Aorta (tissue), 5 donors: ENCODE measurements at places on chromosomes 13 and 19.

- H3K4me3 ChIP-seq = no peak overlapping the region
- no peaks in the 10 kb centered on the region for H3K27me3 ChIP-seq
- H3K4me1 ChIP-seq = no peaks in the 10 kb centered on the region
- no peak overlapping the region for H3K27ac ChIP-seq
Measured at GRCh38 chr13:94967183-94968039, 255.1 kb upstream of the SOX21 start.

DNA sequence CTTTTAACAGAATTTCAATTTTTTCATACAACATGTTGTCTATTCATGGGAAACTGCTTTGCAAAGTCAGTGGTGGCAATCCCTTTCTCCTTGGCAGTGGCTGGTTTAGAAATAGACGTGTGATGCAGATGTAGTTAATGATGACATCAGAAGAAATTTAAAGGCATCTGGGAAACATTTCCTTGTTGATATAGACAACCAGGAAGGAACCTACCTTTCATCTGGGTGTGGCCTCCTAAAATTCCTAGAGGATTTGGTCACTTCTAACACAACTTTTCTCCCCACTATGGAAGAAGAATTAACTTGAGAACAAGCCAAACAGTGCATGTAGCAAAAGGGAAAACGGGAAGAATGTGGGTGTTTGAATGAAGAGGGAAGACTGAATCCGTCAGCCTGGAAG lies 102.8 kb downstream of the EFNB2 start:
- no peaks in the 10 kb centered on the region for H3K27me3 ChIP-seq
- H3K4me3 ChIP-seq = no peak overlapping the region
- no peak for DNase-seq
- H3K27ac ChIP-seq = no peak overlapping the region

- no peaks in the 10 kb centered on the region for H3K27me3 ChIP-seq
- no peak for DNase-seq
- H3K4me3 ChIP-seq = no peak overlapping the region
- H3K4me1 ChIP-seq = no peaks in the 10 kb centered on the region
- no peaks in the 10 kb centered on the region for H3K36me3 ChIP-seq
Measured at GRCh38 chr13:66195238-66195637, 1034.9 kb downstream of the PCDH9 start.

- no peak overlapping the region for H3K27ac ChIP-seq
- H3K27me3 ChIP-seq = no peaks in the 10 kb centered on the region
- no peak for DNase-seq
Measured at GRCh38 chr19:55669418-55670279, 5.4 kb upstream of the EPN1 start.

DNA sequence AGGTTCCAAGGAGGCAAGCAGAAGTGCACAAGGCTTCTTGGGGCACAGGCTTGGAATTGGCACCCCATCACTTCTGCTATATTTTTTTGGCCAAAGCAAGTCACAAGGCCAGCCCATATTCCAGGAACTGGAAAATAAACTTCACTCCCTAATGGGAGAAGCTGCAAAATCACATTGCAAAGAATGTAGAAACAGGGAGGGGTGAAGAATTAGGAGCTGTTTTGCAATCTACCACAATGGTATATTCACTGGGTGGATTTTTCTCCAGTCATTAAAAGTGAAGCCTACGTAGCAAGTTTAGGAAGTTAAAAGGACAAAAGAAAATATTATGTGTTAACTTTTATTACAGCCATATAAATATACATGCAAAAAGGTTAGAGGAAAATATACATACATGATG lies 464.8 kb downstream of the COG6 start:
- H3K27me3 ChIP-seq = no peaks in the 10 kb centered on the region
- peaks cover 5% of the 10 kb centered on the region for H3K4me1 ChIP-seq
- H3K4me3 ChIP-seq = no peak overlapping the region
- H3K36me3 ChIP-seq = no peaks in the 10 kb centered on the region

DNA sequence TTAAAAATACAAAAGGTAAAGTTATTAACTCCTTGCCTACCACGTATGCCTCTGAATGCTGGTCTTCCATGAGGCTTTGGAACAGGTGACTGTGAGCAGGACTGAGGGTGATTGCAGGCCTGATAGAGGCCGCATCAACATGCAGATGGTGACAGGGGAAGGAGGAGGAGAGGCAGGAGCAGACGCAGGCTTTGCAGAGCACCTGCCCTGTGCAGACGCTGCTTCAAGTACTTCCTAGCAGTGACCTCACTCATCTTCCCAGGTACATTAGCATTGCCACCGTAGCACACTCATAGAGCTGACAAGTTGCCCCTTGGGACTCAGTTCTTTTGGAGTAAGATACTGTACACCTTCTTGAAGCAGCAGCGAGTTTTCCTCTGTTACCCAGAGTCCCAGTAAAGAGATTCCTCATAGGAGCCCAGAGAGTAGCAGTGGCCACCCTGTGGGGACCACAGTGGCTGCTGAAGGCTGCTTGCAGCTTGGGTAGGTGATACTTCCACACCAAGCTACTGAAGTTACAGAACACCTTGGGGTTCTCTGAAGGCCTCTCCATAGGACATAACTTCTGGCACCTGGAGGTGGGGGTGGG lies 56.0 kb downstream of the ZNF536 start:
- H3K27me3 ChIP-seq = no peaks in the 10 kb centered on the region
- no peak overlapping the region for H3K4me3 ChIP-seq
- H3K4me1 ChIP-seq = no peaks in the 10 kb centered on the region
- no peaks in the 10 kb centered on the region for H3K36me3 ChIP-seq
- DNase-seq = no peak
- no peak overlapping the region for H3K27ac ChIP-seq

GRCh38 chr13:107271227-107271626 lies 703.3 kb upstream of the ARGLU1 start:
- DNase-seq = no peak
- H3K27ac ChIP-seq = no peak overlapping the region
- no peak overlapping the region for H3K4me3 ChIP-seq
- H3K36me3 ChIP-seq = no peaks in the 10 kb centered on the region
- no peaks in the 10 kb centered on the region for H3K4me1 ChIP-seq

DNA sequence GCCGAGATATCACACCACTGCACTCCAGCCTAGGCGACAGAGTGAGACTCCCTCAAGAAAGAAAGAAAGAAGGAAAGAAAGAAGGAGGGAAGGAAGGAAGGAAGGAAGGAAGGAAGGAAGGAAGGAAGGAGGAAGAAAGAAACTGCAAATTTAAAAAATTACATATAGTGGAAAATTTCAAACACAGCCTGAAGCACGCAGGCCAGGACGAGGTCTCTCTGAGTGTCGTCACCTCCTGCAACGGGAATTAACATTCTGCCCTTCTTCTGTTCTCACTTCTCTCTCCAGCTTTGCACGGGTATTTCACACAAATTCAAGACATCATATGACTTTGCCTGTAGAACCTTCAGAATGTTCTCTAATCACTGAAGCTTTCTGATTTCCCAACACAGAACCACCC lies 108.2 kb downstream of the GNG7 start:
- no peaks in the 10 kb centered on the region for H3K36me3 ChIP-seq
- DNase-seq = peak; percentile 10
- H3K4me1 ChIP-seq = no peaks in the 10 kb centered on the region
- no peak overlapping the region for H3K4me3 ChIP-seq

- no peak for DNase-seq
- no peak overlapping the region for H3K27ac ChIP-seq
- no peaks in the 10 kb centered on the region for H3K4me1 ChIP-seq
- no peaks in the 10 kb centered on the region for H3K27me3 ChIP-seq
Measured at GRCh38 chr19:28224441-28224840, 988.5 kb downstream of the UQCRFS1 start.

- H3K4me3 ChIP-seq = no peak overlapping the region
- no peak for DNase-seq
- no peaks in the 10 kb centered on the region for H3K27me3 ChIP-seq
- no peaks in the 10 kb centered on the region for H3K4me1 ChIP-seq
- no peaks in the 10 kb centered on the region for H3K36me3 ChIP-seq
Measured at GRCh38 chr13:49351871-49352270, 92.0 kb downstream of the CAB39L start.

GRCh38 chr13:98619556-98619955 lies 42.6 kb upstream of the STK24 start:
- no peaks in the 10 kb centered on the region for H3K27me3 ChIP-seq
- H3K27ac ChIP-seq = no peak overlapping the region
- DNase-seq = no peak
- H3K36me3 ChIP-seq = no peaks in the 10 kb centered on the region

GRCh38 chr19:18861235-18861634 lies 29.5 kb downstream of the UPF1 start:
- H3K36me3 ChIP-seq = peaks cover 24% of the 10 kb centered on the region
- no peaks in the 10 kb centered on the region for H3K27me3 ChIP-seq
- no peak for DNase-seq
- H3K4me3 ChIP-seq = no peak overlapping the region
- H3K27ac ChIP-seq = no peak overlapping the region

DNA sequence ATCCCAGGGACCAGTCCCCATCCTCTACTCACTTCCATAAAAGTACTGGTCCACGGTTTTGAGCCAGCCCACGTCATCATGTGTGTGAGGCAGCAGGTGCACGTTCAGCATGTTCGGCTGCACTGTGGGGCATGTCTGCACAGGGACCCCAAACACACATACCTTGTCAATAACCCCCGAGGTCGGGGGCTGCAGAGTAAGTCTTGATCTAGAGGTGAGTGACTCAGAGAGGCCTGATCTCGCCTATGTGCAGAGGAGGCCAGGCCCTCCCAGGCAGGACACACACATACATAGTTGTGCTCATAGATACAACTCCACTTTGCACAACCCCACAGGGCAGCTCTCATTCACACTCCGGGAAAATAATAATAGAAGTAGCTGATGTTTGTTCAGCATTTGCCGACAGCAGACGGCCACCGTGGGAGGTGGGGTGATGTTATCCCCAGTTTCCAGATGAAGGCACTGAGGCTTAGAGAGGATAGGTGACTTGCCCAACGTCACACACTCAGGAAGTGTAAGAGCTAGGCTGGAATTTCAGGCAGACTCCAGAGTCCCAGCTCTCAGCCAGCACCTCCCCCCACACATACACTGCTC lies 774 bp downstream of the MAN2B1 start:
- DNase-seq = no peak
- H3K4me3 ChIP-seq = peak overlapping the region; percentile 68
- no peaks in the 10 kb centered on the region for H3K27me3 ChIP-seq

DNA sequence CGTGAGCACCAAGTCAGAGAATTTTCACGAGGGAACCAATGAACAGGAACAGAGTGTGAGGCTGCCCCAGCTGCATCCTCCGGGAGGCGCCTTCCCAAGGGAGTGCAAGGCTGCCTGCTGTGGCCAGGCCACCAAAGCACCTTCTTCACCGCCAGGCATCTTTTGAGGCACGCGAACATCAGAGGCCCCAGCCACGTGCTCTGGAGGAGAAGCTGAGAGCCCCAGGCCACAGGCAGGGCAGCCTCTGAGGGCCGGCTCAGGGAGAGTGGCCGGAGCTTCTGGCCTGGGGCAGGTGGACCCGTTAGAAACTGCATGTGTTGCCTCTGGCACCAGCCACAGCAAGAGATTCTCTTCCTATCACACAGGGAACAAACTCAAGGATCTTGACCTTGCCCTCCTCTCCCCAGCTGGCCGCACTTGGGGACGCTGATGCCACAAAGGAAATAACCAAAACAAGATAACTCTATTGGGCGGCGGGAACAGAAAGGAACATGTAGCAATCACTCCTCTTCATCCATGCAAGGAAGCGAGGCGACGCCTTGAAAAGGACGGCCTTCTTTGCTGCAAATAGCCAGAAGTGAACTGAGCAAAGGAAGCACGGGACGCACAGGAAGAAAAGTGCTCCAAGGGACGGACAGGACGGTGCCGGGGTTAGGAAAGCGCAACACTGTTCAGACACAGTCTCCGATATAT lies 19.9 kb downstream of the GAS6 start:
- DNase-seq = peak; percentile 49
- no peak overlapping the region for H3K27ac ChIP-seq
- H3K27me3 ChIP-seq = no peaks in the 10 kb centered on the region
- peaks cover 7% of the 10 kb centered on the region for H3K36me3 ChIP-seq

DNA sequence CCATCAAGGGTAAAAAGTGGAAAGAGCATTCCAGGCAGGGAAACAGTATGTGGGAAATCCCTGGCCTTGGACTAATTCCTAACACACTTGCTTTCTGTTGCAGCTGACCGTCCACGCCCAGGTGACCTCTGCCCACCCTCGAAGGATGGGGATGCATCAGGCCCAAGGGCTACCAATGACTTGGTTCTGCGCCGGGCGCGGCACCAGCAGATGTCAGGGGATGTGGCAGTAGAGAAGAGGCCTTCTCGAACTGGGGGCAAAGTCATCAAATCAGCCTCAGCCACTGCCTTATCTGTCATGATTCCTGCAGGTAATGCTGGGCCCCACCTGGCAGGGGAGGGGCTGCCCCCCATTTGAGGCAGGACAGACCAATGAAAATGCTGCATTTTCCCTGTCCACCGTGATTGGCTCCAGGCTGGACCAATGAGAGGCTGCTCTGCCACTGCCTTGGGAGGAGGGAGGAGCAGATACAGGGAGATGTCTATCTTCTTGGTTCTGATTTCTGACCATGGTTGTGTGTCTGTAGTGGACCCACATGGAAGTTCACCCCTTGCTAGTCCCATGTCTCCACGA lies 12.6 kb downstream of the DNASE2 start:
- no peaks in the 10 kb centered on the region for H3K4me1 ChIP-seq
- H3K27me3 ChIP-seq = no peaks in the 10 kb centered on the region
- DNase-seq = no peak
- no peaks in the 10 kb centered on the region for H3K36me3 ChIP-seq
- no peak overlapping the region for H3K27ac ChIP-seq

DNA sequence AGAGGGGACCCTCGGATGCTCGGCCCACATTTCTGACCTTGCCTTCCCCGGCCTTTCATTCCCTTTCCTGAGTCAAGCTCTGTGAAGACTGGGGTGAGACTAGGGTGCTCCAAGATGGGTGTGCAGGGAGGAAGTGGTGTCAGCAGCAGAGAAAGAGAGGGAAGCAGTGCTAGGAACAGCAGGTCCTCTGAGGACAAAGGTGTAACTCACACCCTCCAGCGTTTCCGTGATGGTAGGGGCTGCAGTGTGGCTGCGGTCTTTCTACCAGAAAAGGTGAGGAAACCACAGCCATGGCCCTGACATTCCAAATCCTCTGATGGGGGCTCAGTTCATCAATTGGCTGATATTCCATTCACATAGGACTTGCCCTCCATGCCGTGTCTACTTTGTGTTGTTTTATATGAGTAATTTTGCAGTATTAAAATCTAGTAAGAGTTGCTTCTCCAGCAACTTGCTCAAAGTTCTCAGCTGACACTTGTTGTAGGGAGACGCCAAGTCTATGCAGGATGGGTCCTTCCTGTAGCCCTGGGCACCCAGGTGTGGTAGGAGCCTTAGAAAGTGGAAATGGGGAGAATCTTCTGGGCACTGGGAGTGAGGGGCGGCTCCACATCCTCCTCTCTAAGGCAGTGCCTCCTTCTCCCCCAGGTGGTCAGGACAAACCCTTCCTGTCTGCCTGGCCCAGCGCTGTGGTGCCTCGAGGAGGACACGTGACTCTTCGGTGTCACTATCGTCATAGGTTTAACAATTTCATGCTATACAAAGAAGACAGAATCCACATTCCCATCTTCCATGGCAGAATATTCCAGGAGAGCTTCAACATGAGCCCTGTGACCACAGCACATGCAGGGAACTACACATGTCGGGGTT lies 1.6 kb downstream of the KIR3DL1 start:
- H3K4me1 ChIP-seq = no peaks in the 10 kb centered on the region
- H3K27ac ChIP-seq = no peak overlapping the region
- H3K4me3 ChIP-seq = no peak overlapping the region
- DNase-seq = no peak

- H3K4me1 ChIP-seq = no peaks in the 10 kb centered on the region
- peak within 1 kb of the TSS; percentile 96 for H3K27ac ChIP-seq
- no peaks in the 10 kb centered on the region for H3K27me3 ChIP-seq
- H3K4me3 ChIP-seq = peak within 1 kb of the TSS; percentile 71
- no peaks in the 10 kb centered on the region for H3K36me3 ChIP-seq
Measured at GRCh38 chr19:49640113-49640898, at the start of gene RRAS. Gene RRAS (minus strand): TSS chr19:49640143. CDS start chr19:49640098, 45 bp downstream.

- H3K27me3 ChIP-seq = no peaks in the 10 kb centered on the region
- peaks cover 2% of the 10 kb centered on the region for H3K4me1 ChIP-seq
- DNase-seq = no peak
- H3K36me3 ChIP-seq = no peaks in the 10 kb centered on the region
- H3K27ac ChIP-seq = peak overlapping the region; percentile 57
Measured at GRCh38 chr13:105336706-105337576, 1198.5 kb downstream of the EFNB2 start.
